ENCODE measurements at places on chromosomes 7 and 10. TPM values are rescaled to one million over a fixed set of nuclear protein-coding genes. Genes with fewer than 3 reads are reported as not detected.
A peak's percentile ranks its signal among the peaks of the same experiment; 100 is the strongest.

DNA sequence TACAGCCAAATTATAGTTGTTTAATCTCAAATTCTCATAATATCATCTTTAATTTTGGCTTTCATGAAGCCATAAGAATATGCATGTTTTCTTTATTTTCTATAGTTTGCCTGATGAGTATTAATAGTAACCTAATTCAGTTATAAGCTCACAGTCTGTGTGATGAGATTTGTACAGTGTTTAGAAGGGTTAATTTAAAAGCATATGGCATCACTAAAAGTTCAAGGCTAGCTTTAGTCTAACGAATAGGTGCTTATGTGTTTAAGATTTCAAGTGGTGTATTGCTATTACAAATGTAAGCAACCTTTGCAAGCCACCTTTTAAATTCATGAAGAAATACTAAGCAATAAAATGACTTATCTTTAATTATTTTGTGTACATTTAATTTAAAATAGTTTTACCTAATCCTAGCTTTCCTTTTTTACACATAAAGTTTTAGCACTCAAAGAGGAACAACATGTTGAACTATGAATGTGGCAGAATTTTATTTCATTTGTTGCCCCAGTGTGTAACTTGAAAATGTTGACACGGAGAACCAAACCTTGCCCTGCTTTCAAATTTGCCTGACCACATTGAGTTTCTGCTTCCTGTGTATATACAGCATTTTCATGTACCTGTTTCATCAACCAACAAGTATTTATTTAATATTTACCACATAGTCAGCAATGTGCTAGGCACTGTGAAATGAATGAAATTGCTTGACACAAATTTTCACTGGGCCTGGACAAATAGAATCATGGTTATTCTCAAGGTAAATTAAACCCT lies 41.5 kb downstream of the TET1 start:
- DNase-seq = no peak

GRCh38 chr10:79390551-79391229 lies 43.4 kb downstream of the PPIF start:
- DNase-seq = no peak

GRCh38 chr10:5609952-5610616 lies 56.3 kb downstream of the ASB13 start:
- peak; percentile 72 for DNase-seq

DLG5 gene
- 11.3 TPM for total RNA-seq
